ENCODE measurements at places on chromosomes 7 and 10.

DNA sequence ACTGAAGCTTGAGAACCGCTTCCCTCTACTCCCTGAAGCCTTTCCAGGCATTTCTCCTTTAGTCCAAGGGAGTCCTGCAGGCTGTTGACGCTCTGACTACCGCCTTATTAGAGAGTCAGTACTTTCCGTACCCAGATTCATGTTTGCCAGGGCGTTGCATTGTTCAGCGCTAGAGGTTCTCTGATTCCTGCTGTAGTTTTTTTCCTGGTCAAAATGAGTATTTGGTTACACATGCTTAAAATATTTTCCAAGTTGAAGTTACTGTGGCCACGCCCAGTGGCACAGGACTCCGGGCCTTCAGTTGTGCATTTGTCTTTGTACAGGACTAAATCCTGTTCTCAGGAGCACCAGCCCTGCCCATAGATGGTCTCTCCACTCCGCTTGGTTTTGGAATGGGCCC, 7.9 kb downstream of the MTURN start:
- no peak for DNase-seq

DNA sequence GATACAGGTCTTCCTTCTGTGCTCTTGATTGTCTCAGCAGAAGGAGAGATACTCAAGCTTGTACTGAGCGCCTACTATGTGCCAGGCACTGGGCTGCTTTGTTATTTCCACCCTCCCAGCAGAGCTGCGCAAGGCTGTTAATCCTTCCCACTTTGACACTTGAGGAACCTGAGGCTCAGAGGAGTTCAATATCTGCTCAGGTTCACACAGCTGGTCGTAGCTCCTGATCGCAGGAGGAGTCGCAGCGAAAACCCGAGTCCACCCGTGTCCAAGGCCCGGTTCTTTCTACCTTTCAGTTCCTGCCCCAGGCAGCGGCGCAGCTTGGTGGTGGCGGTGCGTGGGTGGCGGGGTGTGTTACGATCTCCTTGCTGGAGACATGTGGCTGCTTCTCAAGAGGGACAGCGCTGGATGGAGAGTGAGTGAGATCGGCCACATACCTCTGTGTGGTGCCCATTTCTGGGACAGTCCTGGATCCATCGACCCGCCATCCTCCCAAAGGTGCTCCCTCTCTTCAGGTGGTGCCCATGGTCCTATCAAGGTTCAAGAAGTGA, 26.5 kb upstream of the SAMD8 start:
- DNase-seq, result no peak

GRCh38 chr7:48180981-48181380, 9.7 kb downstream of the ABCA13 start:
- DNase-seq, result no peak

GRCh38 chr7:25084821-25085220, 40.2 kb downstream of the CYCS start:
- DNase-seq, result no peak

DNA sequence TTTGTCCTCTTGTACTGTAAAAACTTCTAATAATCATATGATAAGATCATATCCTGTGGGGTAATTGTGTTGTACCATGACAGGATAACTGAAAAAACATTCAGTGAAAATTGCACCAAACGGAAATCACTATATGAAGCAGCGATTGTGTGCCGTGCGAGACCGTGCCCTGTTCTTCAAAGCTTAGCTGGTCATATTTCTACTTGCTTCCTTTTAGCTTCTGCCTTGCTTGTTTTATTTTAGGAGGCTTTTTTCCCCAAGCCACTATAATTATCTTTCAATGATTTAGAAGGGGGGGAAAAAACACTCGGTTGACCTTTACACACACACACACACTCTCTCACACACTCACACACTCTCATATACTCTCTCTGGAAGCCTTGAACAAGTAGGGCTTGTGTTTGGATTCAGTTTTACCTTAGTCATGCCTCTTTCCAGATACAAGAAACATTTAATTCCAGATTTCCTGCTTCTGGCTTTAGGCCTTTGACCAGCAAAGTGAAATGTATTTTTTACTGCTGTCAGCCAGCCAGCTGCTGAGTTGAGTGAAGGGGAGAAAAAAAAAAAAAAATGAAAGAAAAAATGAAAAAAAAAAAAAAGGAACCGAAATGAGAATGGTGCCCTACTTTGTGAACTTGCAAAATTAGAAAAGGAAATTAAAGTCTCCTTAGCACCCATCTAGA, 181.4 kb downstream of the ARID5B start:
- DNase-seq, result no peak

GRCh38 chr7:79786187-79786586, 332.7 kb upstream of the MAGI2 start:
- no peak for DNase-seq

DNA sequence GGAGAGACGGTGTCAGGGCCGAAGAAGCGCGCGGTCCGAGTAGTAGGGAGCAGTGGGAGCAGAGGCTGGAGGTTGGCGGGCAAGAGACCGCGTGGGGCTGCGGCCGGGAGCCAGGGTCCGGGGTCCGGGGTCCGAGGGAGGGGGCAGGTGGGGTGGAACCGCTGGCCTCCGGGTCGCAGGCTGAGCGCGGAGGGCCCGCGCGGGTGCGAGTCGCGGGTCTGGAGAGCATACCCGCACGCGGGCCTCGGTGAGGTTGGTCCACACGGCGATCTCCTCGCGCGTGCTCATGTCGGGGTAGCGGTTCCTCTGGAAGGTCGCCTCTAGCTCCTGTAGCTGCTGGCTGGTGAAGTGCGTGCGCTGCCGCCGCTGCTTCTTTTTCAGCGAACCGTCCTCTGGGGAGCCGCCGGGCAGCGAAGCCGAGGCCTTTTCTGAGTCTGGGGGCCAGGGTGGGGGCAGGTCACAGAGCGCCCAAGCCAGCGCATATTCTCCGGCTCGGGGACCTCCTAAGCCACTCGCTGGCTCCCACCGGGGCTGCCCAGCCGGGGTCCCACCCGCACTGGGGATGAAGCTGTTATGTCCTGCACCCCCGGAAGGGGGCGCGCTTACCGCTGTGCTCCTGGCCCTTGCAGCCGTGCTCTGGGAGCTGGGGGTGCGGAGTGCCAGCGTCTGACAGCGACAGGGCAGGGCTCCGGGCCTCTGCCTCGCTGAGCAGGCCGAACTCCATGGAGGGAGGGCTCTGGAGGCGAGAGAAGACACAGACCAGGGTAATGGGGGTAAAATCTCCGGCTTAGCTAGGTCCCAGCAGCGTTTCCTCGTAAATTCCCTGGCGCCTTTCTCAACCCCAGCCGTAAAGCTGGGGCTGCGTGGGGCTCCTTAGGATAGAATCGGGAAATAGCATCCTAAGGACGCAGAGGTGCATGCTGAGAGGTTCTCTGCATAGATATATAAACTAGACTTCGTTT, 5.5 kb downstream of the ELOVL3 start:
- peak; percentile 57 for DNase-seq

DNA sequence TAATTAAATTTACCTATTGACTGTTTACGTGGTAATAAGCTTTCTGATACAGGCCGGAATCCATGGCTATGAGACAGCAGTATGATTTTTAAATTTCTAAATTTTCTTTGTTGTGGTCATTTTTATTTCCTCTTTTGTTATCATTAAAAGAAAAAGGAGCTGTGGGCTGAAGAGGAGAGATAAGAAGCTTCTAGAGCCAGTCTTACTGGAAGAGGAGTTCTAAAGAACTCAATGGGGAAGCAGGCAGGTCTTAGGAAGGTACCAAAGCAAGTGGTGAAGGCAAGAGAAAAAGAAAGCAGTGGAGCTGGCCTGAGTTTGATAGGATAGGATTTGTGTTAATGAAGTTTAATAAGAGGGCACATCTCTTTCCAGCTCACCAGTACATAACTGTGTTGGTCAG, 1187.8 kb downstream of the CNTNAP2 start:
- no peak for DNase-seq

GRCh38 chr7:142927085-142927745, 6.3 kb downstream of the TRPV5 start:
- no peak for DNase-seq

DNA sequence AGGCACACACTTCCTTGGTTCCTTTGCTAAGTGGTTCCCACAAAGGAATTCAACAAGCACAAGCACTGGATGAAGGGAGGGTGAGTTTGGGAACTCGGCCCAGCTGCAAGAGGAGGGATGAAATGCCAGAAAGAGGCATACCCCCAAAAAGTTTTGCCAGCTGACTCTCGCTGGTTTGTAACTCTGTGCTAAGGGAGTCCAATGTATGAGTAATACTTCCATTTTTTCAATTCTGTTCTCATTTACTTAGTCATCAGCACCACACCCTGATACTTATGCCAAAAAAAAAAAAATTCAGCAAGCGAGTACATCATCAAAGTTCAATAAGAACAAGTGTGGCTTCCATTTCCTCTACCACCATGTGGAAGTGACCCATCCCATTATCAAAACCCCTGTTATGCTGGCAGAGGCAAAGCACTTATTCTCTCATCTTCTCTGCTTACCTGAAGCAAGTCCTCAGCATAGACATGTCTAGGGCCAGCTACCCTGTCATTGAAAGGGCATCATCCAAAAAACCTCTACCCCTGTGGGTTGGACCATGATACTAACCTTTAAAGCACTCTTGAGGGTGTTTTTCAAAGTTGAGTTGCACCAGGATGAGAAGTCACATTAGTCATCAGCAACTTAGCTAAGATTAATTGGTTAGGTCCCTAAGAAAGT, 6.9 kb upstream of the HYCC1 start:
- DNase-seq, result no peak

- no peak for DNase-seq
Measured at GRCh38 chr7:29370531-29371314, 176.1 kb downstream of the CHN2 start.

GRCh38 chr10:113304726-113305125, 248.1 kb upstream of the HABP2 start:
- no peak for DNase-seq

- DNase-seq, result peak; percentile 49
Measured at GRCh38 chr7:87600130-87601124, at the start of gene ABCB1. Gene ABCB1, minus strand, starts transcription at chr7:87600884. Its CDS starts 700 bp downstream, at chr7:87600184.

DNA sequence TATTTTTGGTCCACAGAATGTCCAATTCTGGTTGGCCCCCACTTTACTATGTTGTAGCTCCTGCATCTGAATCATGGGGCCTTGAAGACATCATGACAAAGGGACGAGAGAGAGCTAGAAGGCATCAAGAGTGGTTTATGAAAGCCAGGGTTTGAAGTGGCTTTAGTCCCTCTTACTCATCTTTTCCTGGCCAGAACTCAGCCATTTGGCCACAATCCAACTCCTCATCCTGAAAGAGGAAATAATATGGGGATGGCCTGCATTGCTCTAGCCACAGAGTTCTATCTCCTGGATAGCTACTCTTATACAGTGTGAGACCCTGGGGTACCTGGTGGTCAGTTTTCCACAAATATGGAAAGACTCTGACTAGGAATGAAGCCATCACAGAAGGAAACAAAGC, 418.9 kb downstream of the XPNPEP1 start:
- DNase-seq, result no peak

DNA sequence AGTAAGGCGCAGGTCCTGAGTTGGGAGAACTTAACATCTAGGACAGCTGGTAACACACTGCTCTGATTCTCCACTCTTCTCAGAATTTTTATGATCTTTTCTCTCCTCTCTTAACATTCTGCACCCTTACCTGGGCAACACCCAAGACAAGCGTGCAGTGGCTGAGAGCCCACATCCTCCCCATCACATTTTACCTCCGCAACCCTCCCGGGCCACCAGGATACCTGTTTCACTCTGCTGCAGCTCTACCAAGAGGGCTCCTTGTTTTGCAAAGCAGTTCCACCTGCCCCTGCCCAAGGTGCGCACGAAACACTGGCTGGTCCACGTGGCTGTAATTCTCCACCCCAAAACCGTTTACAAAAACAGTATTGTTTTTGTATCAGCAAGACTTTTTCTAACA, 81.5 kb downstream of the ITIH5 start:
- peak; percentile 37 for DNase-seq

DNA sequence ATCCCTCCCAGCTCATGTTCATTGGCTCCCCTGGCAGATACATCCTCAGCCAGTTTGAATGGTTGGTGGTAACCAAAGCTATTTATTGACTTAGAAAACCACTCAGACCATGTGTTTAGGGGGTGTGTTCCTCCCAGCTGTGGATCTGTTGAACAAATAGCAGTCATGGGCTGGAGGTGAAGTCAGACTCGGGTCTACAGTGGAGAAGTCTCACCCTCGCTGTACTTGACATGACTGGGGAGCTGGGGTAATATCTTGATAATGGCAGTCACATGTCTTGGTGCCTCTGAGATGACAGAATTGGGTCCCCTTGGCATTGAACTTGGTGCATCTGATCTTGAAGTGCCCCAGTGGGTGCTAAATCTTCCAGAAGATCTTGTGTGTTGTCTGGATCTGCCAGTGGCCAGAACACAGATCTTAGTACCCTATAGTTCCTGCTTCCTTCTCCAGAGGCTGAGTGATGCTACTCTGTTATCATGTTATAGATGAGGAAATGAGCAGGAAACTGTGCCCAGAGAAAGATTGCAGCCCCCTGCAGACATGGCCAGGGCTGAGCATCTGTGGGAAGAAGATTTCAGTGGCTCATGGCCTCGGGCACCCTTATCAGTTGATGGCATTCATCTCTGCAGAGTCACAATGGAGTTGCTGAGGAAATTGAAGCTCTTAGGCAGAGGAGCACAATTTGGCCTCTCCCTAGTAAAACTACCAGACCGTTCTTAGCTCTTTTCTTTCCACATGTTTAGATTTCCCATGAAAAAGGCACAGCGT, 50.4 kb downstream of the ADRA2A start:
- no peak for DNase-seq

DNA sequence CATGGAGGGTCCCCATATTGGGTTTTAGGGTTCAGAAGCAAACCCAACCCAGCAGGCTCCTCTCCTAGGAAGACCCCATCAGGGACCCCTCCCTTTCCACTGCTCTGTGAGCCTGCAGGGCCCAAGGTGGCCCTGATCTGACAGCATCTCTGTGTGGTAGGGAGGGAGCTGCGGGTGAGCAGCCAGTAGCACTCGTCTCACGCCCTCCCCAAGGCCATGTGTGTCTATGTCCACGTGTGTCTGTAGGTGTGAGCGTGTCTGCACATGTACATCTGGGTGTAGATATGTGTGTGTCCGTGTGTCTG, 103.5 kb upstream of the FAM20C start:
- no peak for DNase-seq

DNA sequence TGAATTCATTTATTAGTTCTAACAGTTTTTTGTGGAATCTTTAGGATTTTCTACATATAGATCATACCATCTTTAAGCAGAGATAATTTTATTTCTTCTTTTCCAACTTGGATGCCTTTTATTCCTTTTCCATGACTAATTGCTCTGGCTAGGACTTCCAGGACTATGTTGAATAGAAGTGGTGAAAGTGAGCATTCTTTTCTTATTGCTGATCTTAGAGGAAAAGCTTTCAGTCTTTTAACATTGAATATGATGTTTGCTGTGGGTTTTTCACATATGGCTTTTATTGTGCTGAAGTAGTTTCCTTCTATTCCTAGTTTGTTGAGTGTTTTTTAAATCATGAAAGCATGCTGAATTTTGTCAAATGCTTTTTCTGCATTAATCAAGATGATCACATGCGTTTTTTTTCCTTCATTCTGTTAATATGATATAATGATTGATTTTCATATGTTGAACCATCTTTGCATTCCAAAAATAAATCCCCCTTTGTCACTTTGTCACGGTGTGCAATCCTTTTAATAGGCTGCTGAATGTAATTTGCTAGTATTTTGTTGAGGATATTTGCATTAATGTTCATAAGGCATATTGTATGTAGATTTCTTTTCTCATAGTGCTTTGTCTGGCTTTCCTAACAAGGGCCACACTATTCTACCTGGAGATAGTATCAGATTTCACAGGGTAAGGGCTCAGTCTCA, 92.9 kb downstream of the ZNF467 start:
- DNase-seq, result no peak
